ENCODE measurements at places on chromosomes 16 and 17.
A peak's percentile ranks its signal among the peaks of the same experiment; 100 is the strongest.

GRCh38 chr17:43442711-43443110 lies 41.1 kb upstream of the DHX8 start:
- ATAC-seq: no peak

DNA sequence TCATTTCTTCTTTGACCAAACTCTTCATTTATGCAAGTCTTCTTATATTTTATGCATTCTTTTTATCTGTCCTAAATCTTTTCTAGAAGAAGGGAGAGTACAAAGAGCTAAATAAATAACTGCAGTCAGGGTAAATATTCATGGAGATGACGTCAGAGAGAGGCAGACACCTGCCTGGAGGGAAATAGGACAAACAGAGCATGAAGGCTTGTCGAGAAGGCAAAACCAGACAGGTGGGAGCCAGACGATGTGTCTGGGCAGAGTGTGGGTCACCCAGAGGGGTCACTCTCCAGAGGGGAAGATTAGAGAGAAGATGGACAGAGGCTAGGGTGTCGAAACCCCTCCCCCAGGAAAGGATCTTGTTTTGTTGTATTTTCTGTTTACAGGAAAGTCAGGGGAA lies 78.3 kb upstream of the RPL38 start:
- no peak for ATAC-seq

- ATAC-seq: no peak
Observed at GRCh38 chr16:1325261-1325660, 8.2 kb upstream of the BAIAP3 start.

DNA sequence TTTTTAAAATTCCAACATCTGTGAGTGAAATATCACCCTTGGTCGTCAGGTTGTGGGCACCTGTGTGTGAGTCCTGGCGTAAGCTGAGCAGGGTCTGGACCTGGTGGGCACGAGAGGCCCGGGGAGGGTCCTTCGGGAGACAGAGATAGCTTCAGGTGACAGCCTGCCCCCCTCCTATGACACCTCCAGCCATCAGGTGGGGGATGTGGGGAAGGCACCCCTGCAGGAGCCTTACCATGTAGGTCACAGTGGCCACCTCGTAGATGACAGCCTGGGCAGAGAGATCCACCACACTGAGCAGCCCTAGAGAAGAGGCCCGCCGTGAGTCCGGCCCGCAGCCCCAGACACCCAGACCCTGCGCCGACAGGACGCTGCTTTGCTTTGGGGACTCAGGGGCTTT lies 11.2 kb downstream of the SLC47A2 start:
- no peak for ATAC-seq

DNA sequence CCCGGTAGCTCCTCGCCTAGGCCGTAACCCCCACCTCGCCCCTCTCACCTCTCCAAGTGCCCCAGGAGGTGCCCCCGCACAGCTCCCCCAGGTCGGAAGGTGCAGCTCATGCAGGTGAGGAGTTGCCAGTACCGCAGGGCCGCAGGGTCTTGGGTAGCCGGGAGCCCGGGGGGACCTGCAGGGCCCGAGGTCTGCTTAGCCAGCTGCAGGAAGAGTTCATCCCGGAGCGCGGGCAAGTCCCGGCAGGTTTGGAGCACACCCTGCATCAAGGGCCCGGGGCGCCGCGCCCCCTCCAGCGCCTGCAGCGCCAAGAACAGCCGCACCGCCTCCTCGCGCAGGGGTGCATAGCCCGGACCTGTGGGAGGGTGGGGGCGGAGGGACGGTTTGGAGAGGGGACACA lies 4.8 kb downstream of the PLEKHH3 start:
- ATAC-seq: no peak

- no peak for ATAC-seq
Observed at GRCh38 chr17:21358682-21359482, 17.3 kb upstream of the KCNJ12 start.

GRCh38 chr16:81567987-81568748 lies 123.6 kb downstream of the CMIP start:
- peak; percentile 75 for ATAC-seq

- ATAC-seq: no peak
Observed at GRCh38 chr16:72532906-72533410, 361.0 kb upstream of the PMFBP1 start.

GRCh38 chr17:75102385-75102821 lies 7.4 kb upstream of the ARMC7 start:
- no peak for ATAC-seq

- ATAC-seq: no peak
Observed at GRCh38 chr16:17252701-17253100, 218.1 kb downstream of the XYLT1 start.

GRCh38 chr17:40480501-40481003 lies 20.9 kb downstream of the TNS4 start:
- peak; percentile 68 for ATAC-seq

GRCh38 chr17:45334701-45335677 lies 18.2 kb upstream of the MAP3K14 start:
- no peak for ATAC-seq

DNA sequence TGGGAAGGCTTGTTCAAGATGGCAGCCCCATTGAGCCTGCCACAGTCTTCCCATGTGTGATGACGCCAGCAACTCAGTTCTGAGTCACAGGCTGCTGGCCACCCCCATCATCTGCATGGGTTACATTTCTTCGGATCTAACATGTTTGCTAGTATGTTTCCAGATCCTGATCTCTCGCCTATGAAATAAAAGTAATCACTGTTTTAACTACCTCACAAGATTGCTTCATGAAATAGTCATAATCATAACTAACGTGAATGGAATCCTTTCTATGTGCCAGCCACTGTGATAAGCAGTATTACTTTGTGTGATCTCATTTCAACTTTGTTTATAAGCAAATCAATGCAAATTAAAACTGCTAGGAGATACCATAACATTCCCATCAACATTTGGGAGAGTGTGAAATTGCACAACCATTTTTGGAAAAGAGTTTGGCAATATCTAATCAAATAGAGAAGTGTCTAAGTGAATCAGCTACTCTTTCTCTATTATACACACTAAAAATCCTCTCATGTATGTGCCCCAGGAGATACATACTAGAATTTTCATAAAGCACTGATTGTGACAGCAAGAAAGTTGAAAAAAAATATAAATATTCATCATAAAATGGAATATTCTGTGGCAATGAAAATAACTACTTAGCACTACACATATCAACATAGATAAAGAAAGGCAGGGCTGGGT lies 300.2 kb upstream of the IRX5 start:
- no peak for ATAC-seq

- peak; percentile 80 for ATAC-seq
Observed at GRCh38 chr16:75108792-75109731, 7.5 kb downstream of the LDHD start.

- no peak for ATAC-seq
Observed at GRCh38 chr16:10776280-10776679, 32.6 kb downstream of the NUBP1 start.

DNA sequence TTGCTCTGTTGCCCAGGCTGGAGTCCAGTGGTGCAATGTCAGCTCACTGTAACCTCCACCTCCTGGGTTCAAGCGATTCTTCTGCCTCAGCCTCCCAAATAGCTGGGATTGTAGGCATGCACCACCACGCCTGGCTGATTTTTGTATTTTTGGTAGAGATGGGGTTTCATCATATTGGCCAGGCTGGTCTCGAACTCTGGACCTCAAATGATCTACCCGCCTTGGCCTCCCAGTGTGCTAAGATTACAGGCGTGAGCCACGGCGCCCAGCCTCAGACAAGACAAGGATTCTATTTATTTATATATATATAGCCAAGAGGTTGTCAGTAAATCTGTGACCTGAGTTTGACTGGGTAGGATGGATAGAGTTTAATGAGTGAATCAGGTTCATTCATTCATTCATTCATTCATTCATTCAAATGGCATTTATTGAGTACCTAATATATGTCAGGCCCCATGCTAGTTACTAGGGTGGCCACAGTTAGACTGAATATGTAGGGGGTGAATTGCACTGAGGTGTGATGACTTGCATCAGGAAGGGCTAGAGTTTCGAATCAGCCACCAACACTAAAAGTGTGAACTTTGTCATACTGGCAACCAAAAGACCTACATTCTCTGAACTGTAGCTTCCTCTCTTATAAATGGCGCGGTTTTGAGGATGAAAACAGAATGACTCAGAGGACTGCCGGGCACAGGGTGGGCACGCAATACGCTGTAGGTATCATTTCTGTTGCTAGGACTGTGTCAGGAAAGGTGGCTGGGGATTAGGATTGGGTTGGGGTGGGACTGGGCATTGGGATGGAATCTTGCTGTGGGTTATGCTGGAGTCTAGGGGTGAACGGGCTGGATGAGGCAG lies 37.8 kb downstream of the ITGAE start:
- no peak for ATAC-seq

GRCh38 chr16:85330694-85331188 lies 218.5 kb upstream of the CIBAR2 start:
- ATAC-seq: peak; percentile 39

GRCh38 chr17:70206361-70207010 lies 37.2 kb downstream of the KCNJ2 start:
- no peak for ATAC-seq

DNA sequence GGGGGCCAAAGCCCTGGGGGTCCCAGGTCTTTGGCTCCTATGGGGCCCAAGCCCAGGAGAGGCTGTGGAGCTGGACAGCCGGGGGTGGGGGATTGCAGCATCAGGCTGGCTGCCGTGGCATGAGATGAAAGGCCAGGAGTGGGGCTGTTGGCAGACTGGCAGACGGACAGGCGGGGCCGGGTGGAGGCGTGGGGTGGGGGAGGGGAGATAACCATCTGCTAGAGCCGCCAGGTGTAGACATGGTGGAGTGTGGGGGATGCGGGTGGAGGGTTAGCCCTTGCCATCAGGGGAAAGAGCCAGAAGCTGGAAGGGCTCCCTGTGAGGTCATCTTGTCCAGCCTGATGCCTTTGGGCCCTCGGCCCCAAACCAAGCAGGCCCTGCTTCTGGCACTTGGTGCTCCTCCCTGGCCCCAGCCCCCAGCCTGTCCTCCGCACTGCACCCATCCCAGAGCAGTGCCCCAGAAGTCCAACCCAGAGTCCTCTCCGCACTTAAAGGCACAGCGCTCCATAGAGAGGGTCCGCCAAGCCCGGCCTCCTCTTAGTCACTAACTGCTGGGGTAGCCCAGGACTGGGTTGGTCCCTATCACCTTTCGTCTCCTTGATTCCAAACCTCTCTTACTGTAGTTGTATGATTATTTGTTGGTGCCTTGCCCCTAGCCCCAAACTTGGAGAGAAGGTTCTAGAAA lies 33.3 kb upstream of the DLX4 start:
- no peak for ATAC-seq

GRCh38 chr16:88622866-88623265 lies 15.5 kb upstream of the IL17C start:
- no peak for ATAC-seq

DNA sequence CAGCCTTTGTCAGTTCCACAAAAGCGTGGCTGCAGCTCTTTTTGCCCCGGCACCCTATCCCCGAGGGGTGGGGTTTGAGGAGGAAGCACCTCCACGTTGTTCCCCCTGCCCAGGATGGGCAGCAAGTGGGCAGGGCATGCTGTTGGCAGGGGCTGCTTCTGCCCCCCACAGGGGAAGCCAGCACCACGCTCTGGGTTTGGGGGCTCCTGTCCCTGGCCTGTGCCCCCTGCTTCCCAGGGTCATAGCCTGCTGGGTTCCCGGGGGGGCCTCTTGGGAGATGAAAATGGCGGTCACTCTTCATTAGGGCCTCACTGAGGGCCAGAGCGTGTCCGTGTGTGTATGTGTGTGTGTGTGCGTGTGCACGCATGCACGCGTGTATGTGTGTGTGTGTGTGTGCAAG lies 22.8 kb downstream of the LASP1 start:
- ATAC-seq: peak; percentile 8

GRCh38 chr16:14681115-14681514 lies 13.0 kb downstream of the PLA2G10 start:
- ATAC-seq: no peak

DNA sequence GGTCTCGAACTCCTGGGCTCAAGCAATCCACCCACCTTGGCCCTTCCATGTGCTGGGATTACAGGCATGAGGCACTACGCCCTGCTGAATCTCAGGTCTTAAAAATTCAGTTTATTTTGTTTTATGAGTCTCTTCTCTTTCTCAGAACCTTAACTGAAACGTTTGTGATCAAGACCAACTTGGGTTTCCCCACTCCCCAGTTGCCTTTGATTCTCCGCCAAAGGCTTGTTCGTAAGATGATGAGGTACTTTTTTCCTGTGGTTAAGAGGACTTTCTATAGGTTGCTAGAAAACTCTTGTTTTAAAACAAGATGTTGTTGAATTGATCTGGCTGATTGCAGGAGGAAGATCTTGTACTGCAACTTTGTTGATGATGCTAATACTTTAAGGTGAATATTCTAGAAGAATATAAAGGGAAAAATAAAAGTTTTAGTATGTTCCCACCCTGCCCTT lies 11.7 kb downstream of the ABCC1 start:
- no peak for ATAC-seq

GRCh38 chr16:75762746-75763145 lies 36.5 kb upstream of the CPHXL start:
- ATAC-seq: no peak

- ATAC-seq: no peak
Observed at GRCh38 chr16:87411375-87412271, 19.5 kb downstream of the MAP1LC3B start.

DNA sequence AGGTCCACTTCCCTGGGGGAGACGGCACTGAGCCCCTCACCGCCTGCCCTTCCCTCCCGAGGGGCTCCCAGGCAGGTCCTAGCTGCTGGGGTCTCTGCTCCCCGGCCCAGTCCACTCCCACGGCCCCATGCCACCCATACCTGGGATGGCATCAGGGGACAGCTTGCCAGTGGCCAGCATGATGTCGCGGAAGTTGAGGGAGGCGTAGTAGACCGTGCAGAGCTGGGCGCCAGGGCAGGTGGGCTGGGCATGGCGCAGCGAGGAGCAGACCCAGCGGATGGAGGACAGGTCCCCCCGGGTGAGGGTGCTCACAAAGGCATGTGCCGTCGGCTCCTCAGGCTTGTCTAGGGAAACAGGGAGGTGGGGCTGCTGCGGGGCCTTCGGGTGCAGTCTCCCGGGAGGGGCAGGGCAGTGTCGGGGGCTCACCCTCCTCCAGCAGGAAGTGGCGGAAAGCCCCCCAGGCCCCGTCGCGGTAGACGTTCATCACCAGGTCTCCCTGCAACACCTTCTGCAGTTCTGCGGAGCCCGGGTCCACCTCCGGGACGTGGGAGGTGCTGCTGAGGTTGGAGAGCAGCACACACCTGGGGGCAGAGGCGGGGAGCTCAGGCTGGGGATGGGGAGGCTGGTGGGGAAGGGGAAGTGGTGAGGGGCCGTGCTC lies 13.5 kb downstream of the FASN start:
- no peak for ATAC-seq

GRCh38 chr17:77790143-77790829 lies 168.2 kb upstream of the TNRC6C start:
- ATAC-seq: no peak

GRCh38 chr16:54346041-54346440 lies 59.5 kb upstream of the IRX3 start:
- ATAC-seq: no peak

GRCh38 chr16:84641643-84642358 lies 6.5 kb upstream of the KLHL36 start:
- no peak for ATAC-seq

- no peak for ATAC-seq
Observed at GRCh38 chr17:68591583-68591982, 9.6 kb downstream of the FAM20A start.

GRCh38 chr16:31355431-31356100 lies 590 bp downstream of the ITGAX start:
- ATAC-seq: no peak
